Stimulated activated CD4-positive, alpha-beta T cell treated with anti-CD3 and anti-CD28 coated beads, Interleukin-4, amount 100 ng/mL, for 24 hours (primary cell): ENCODE measurements at places on chromosomes 5 and 9.

DNA sequence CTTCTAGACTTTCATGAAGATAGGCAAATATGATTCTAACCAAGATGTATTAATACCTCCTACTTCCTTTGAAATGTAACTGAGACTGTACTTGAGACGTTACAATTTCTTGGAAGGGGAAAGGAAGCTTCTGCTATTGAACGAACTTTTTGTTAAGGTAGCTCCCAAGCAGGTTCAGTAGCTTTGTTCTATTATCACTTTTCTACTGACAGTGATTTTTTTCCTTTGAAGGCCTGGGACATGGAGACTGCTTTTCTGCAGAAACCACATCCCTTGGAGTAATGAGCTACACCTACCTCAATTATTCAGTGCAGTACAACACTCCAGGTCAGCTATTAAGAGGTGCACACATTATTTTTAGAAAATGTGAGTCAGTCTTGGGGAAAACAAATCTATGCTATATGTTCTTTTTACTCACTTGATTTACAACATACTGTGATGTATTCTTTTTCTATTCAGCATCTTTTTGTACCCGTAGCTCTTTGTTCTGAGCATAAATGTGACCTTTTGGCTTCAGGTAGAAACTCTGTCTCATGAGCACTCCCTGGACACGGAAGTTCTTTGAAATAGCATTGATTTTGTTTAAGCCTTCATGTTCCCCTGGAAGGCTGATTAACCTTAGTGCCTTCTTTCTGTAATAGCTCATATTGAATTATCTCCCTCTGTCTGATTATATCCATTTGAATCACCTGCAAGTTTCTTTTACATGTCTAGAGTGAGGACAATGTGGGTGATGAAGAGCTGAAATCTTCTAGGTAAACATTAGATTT lies 56.5 kb upstream of the CDKN2B start:
- DNase-seq, result no peak

DNA sequence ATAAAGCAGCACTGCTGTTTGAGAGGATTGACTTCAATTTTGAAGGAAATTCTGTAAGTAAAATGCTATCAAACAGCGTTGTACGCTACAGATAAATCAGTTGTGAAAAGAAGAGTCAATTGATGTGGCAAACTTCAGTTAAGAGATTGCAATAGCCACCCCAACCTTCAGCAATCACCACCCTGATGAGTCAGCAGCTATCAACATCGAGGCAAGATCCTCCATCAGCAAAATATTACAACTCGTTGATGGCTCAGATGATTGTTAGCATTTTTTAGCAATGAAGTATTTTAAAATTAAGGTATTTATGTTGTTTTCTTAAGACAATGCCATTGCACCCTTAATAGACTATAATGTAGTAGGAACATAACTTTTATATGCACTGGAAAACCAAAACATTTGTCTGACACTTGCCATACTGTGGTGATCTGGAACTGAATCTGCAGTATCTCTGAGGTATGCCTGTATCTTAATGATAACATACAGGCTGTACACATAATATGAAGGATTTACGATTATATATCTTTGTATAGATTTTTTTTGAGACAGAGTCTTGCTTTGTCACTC lies 47.5 kb downstream of the VPS13A start:
- DNase-seq, result no peak

GRCh38 chr9:19310246-19310645 lies 69.8 kb downstream of the RPS6 start:
- no peak for DNase-seq

DNA sequence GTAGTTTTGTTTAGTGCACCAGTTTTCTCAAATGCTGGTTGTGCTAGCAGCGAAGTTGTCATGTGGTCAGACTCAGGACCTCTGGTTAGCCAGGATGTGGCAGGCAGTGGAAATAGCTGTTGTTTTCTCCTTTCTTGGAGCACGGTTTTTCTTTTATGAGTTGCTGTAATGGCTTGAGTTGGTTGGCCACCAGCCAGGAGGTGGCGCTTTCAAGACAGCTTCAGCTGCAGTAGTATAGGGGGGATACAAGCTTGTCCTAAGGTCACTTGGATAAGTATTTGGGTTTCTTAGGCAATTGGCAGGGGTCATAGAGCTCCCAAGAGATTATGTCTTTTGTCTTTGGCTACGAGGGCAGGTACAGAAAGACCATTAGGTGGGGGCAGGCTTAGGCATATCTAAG lies 274.2 kb upstream of the TARS1 start:
- DNase-seq, result no peak

DNA sequence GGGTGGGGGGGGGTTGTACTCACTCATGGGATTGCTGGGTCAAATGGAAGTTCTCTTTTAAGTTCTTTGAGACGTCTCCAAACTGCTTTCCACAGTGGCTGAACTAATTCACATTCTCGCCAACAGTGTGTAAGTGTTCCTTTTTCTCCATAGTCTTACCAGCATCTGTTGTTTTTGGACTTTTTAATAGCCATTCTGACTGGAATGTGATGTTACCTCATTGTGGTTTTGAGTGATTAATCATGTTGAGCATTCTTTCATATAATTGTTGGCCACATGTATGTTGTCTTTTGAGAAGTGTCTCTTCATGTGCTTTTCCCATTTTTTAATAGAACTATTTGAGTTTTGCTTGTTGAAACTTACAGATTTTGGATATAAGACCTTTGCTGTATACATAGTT lies 94.9 kb upstream of the PLPPR1 start:
- no peak for DNase-seq

- DNase-seq, result no peak
Observed at GRCh38 chr9:20028849-20029231, 240.0 kb upstream of the SLC24A2 start.

DNA sequence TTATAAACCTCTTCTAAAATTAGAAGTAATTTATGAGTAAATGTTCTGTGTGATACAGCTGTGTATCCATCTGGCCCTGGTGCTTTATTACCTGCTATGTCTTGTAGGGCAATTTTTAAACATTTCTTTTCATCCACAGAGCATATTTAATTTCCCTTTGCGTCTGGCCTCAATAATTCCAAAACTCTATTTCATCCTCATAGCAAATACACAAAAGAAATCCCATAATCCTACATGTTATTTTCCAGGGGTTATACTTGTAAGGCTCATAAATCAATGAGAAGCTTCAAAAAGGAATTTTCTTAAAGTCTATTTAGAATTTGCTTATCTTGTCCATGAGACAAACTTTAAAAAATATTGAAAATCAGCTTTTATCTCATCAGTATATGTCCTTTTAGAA lies 167.0 kb downstream of the TTC39B start:
- DNase-seq, result no peak

- no peak for DNase-seq
Observed at GRCh38 chr5:29897916-29898315, 1295.6 kb upstream of the CDH6 start.

DNA sequence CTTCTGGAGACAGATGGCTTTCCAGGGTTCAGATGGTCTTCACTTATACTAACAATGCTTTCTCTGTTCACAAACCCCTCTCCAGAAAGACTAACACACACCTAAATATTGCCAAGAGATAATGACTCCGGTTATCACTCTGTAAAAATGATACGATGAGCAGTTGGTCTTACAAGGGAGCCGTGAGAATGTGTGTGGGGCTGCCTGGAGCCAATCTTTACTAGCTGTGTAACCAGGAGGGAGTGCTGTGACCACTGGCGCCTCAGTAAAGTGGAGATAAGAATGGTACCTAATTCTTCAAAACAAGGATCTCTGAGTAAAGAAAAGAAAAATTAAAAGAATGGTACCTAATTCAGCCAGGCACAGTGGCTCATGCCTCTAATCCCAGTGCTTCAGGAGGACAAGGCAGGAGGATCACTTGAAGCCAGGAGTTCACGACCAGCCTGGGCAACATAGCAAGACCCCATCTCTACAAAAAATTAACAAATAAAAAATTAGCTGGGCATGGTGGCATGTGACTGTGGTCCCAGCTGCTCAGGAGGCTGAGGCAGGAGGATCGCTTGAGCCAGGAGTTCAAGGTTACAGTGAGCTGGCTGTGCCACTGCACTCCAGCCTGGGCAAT lies 39.9 kb upstream of the IL17B start:
- no peak for DNase-seq

DNA sequence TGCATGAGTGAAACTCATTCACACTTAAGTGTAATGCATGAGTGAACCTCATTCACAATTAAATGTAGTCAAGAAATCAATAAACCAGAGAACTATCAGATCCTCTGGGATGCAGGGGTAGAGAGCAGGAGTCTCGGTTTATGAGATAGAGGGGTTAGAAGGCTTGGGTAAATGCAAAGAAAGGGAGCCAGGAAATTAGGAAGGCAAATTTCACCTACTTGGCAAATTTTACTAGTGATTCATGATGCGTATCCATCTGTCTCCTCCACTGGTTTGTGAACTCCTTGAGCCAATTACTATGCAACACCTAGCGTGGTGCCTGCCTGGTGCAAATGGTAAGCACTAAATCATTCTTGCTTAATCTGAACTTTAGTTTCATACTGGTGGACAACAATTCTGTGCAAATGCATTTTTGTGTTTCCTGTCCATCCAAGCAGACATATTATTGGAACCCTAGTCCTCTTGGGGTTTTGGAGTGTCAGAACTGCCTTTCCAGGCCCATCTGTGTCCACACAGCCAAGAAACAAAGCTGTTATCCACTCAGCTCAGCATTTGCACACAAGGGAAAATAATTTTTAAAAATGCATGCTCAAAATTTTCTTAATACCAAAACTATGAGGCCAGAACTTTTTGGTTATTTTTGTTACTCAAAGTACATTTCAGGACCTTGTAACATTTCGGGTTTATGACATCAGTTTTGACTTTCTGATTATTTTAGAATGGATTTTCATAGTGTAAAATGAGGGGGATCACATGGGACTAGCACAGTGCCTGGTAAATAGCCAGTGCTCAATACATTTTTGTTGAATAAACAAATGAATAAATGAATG lies 5.2 kb downstream of the HAPLN1 start:
- no peak for DNase-seq

GRCh38 chr9:95752129-95752731 lies 123.3 kb upstream of the ERCC6L2 start:
- DNase-seq, result no peak

- DNase-seq, result no peak
Observed at GRCh38 chr9:116701940-116702642, 15.0 kb downstream of the TRIM32 start.

- no peak for DNase-seq
Observed at GRCh38 chr9:101247297-101247696, 137.5 kb downstream of the BAAT start.

DNA sequence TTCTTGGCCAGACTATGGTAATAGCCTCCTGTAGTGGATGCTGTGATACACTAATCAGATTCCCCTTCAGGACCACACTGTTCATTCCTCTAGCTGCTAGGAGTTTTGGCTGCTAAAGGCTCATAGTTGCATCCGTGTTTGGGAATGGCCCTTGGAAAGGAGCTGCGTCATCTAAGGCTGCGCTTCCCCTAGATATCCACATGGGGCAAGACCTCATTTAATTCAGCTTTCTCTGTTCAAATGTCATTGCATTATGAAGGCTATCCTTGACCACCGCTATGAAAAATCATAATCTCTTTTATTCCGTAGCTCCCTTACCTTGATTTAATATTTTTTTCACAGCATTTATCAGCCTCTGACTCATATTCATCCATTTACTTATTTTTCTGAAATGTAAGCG lies 258.3 kb upstream of the NR4A3 start:
- DNase-seq, result no peak

GRCh38 chr9:128420651-128421481 lies at the start of gene CERCAM:
TSS of gene CERCAM (plus strand) at chr9:128420857. CDS start at chr9:128420878, 21 bp downstream.
- DNase-seq, result peak; percentile 33

- no peak for DNase-seq
Observed at GRCh38 chr5:60177596-60177995, 284.1 kb upstream of the PDE4D start.

DNA sequence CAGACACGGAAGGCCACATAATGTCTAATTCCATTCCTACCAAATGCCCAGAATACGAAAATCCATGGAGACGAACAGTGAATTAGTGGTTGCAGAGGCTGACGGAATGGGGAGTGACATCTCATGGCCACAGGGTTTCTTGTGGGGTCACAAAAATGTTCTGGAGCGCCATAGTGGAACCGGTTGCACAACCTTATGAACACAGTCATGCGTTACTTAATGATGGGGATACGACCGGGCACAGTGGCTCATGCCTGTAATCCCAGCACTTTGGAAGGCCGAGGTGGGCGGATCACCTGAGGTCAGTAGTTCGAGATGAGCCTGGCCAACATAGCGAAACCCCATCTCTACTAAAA lies 26.0 kb upstream of the TTLL11 start:
- no peak for DNase-seq

GRCh38 chr9:4066120-4066519 lies 233.7 kb downstream of the GLIS3 start:
- DNase-seq, result no peak

- DNase-seq, result no peak
Observed at GRCh38 chr9:84230355-84231145, 110.0 kb downstream of the SLC28A3 start.

GRCh38 chr5:120327180-120327579 lies 136.9 kb upstream of the PRR16 start:
- no peak for DNase-seq

DNA sequence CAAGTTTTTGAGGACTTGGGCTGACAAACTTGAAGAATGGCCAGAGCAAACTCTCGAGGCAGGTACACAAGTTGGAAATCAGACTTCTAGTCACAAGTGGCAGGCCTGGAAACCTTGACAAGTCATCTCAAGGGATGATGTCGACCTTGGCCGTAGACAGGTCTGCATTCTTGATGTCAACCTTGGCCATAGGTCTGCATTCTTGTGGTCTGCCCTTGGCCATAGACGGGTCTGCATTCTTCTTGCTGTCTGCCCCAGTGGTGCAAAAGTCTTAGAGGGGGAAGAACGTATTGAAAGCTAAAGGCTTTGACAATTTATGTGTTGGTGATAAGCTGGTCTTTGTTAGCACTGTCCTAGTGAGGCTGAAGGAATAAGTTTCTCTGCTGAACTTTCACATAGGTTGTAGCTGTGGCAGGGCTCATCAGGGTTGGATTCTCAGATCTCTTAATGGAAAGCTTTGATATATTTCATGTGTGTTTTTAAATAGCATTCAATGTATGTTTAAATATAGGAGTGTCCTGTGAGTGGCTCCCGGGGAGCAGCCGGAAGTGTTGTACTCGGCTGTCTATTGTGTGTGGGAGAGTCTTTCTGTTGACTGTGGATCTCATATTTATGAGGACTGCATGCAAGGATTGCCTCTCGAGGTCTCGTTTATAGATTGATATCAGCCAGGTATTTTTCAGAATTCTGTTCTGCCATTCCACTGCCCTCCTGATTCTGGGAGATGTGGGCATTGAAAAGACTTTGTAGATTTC lies 27.0 kb downstream of the SUB1 start:
- no peak for DNase-seq

GRCh38 chr9:123550797-123551196 lies 194.8 kb downstream of the CRB2 start:
- no peak for DNase-seq
